ENCODE measurements at places on chromosomes 7 and 10.

GRCh38 chr7:116679500-116679899, 7.5 kb downstream of the MET start:
- DNase-seq = no peak

GRCh38 chr10:348456-348855, 213.2 kb downstream of the ZMYND11 start:
- DNase-seq = no peak

DNA sequence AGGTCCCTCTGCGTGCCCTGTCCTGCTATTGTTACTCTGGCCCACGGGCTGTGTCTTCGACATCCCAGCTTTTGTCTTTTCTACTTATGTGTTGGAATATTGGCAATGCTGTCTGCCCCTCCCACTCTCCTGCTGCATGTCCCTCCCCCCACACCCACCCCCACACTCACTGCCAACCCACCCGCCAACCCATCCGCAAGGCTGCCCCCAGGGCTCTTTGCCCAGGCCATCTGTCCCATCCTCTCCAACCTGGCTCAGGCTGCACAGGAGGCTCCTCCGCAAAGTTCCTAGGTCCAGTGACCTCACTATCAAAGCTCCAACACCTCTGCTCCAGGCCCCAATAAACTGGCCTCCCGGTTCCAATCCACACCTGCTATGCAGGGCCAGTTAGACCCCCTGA, 167.1 kb upstream of the PRR15 start:
- DNase-seq = no peak

DNA sequence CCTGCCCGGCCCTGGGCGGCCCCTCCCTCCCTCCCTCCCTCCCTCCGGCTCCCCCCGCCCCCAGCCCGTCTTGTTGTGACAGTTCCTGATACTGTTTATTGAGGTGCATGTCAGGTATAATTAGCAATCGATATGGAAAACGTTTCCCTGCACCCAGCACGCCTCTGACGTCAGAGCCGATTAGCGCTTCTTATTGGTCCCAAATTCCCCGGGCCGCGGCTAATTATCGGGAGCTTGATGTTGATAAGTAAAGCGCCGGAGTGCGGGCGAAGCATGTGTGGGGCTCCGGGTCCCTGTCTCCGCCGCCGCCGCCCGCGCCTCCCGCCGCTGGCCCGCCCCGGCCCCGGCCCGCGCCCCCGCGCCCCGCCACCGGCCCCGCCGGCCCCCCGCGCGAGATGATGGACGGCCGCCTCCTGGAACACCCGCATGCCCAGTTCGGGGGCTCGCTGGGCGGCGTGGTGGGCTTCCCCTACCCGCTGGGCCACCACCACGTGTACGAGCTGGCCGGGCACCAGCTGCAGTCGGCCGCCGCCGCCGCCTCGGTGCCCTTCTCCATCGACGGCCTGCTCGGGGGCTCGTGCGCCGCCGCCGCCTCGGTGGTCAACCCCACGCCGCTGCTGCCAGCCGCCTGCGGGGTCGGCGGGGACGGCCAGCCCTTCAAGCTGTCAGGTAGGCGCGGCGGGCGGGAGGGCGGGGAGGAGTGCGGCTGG, at the start of gene UNCX:
TSS of gene UNCX (plus strand) at position 250 of the 710 bp plus-strand sequence. CDS start at position 396, 146 bp downstream.
- no peak for DNase-seq

GRCh38 chr10:93160140-93160539, 86.4 kb downstream of the CYP26A1 start:
- DNase-seq = no peak

DNA sequence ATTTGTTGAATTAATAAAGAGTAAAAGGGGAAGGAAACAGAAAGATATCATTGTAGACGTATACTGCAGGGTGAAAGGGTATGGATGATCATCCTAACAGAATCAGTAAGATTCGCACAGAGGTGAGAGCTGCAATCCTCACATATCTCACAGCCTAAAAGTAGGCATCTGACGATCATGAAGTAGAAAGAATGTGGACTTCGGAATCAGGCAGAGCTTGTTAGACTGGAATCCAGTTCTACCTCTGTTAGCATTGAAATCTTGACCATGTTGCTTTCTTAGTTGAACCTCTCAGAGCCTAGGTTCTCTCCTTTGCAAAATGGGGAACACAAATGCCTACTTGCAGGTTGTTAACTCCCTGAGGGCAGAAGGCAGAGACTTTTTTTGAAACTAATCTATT, 320.0 kb upstream of the C7orf33 start:
- DNase-seq = no peak

- no peak for DNase-seq
Observed at GRCh38 chr7:28767356-28767755, 190.8 kb downstream of the TRIL start.

GRCh38 chr7:96993980-96994379, 11.4 kb upstream of the DLX6 start:
- DNase-seq = no peak

GRCh38 chr7:130351791-130352090, 7.1 kb downstream of the CPA5 start:
- no peak for DNase-seq

DNA sequence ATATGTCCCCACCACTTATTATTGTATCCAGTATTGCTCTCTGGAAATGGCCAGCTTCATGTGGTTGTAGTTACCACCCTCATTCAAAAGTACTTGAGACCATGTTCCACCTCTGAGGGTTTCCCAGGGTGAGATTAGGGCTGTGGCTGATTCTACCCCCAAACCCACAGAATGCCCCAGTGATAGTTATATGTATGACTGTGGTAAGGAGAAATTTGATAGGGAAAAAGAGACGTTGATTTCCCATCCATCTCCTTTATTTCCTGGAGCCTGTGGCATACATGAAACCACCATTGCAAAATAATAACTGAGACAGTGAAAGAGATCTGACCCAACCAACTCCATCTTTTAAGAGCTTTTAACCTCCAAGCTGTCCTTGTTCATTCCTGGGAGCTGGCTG, 25.2 kb downstream of the ARL5B start:
- DNase-seq = no peak

- no peak for DNase-seq
Observed at GRCh38 chr7:22110227-22110839, 164.6 kb upstream of the CDCA7L start.

Measured in cortex of kidney (tissue), 1 donor.